A549 treated with dexamethasone at 1 μM for 4 hours (cell line): ENCODE measurements at places on chromosomes 3 and 15. TPM values are rescaled to one million over a fixed set of nuclear protein-coding genes. Genes with fewer than 3 reads are reported as not detected.

CCDC9B gene
- total RNA-seq, result 13.0 to 26.8 TPM (median 19.2 TPM) in 5 replicates

ANKRD63 gene
- 0.20 to 0.49 TPM (median 0.26 TPM) in 5 replicates for total RNA-seq

PTH1R gene
- total RNA-seq, result 1.0 to 2.3 TPM (median 1.4 TPM) in 5 replicates

KBTBD13 gene
- total RNA-seq, result not detected in 5 replicates

XIRP1 gene
- total RNA-seq, result 0.21 to 0.28 TPM (median 0.25 TPM) in 5 replicates

ZPLD1 gene
- total RNA-seq, result not detected in 5 replicates

IL17RC gene
- 26.8 to 35.6 TPM (median 28.7 TPM) in 5 replicates for total RNA-seq

CHST2 gene
- total RNA-seq, result 0.80 to 1.3 TPM (median 1.1 TPM) in 5 replicates

PLCH1 gene
- 0.62 to 0.91 TPM (median 0.82 TPM) in 5 replicates for total RNA-seq

IQCF5 gene
- total RNA-seq, result not detected in 5 replicates

FRMD5 gene
- total RNA-seq, result 1.8 to 2.3 TPM (median 2.0 TPM) in 5 replicates
